ENCODE measurements at places on chromosomes 6 and 20.

DNA sequence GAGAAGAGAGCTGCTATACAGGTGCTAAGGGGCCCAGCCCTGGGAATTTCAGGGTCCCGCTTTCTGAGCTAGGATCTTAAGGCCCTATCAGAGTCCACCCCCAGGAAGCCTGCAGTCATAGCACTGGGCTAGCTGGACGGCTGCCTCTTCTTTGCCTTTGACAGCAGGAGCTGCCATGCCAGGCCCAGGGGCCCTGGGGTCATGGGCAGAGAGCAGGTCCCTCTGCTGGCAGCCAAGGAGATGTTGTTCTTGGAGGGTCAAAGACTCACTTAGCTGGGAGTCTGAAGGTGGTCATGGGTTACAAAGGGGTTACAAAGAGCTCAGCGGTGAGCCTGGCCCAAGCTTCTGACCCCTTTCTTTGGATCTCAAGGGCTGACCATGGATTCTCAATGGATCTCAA lies 52.7 kb downstream of the RPP21 start:
- no peak for DNase-seq

GRCh38 chr6:167829513-167829912 lies 2.8 kb downstream of the AFDN start:
- no peak for DNase-seq

GRCh38 chr20:43751167-43752050 lies 24.6 kb upstream of the GTSF1L start:
- peak; percentile 33 for DNase-seq

GRCh38 chr6:7201732-7202541 lies 94.2 kb downstream of the RREB1 start:
- no peak for DNase-seq

- DNase-seq = no peak
Observed at GRCh38 chr6:170404036-170404435, 97.5 kb downstream of the FAM120B start.

DNA sequence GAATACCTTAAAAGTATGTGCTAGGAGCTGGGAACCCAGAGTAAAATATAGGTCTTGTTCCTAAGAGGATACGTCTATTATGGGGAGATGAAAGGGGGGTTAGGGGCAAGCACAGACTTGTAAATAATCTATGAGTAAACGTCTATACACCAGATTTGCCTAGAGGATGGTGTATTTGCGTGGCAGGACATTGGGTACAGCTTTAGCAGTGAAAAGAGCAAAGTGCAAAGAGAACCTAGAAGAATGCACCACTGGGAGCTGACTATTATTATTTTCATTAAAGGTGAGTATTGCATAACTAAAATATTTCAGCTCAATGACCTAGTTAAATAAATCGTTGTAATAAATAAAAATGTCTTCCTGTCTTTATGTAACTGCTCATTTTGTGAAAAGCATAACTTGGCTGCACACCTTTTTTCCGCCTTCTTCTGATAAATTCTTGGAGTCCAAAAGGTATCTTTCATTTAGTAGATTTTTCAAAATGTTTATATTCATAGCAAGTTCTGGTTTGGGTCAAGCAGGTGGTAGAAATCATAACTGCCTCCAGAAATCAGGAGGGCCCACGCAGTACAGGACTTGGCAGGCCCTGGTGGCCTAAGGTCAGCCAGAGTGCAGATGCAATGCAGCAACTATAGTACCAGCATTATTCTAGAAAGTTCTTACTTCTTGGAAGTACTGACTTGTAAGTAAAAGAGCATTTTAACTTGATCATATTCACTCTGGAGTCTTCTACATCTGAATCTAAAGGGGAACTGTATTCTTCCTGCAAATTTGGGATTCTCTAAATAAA lies 357.2 kb downstream of the PLCB1 start:
- no peak for DNase-seq

DNA sequence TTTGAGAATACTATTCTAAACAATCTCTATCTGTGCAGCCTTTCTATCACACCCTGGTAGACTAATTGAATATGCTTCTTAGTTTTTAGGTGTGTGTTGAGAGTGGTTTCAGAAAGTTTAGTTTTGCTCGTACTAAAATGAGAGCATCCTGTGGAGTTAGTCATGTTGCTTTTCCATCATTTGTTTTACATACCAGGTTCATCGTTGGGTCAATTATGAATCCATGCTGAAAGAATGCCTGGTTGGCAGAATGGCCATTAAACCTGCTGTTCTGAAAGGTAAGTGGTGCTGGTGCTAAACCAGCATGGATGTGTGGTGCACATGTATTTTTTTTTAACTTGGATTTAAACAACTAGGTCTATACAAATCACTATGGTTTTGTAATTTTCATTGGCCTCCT lies 49.3 kb downstream of the CYB5R4 start:
- no peak for DNase-seq

GRCh38 chr6:57305107-57305506 lies 12.3 kb upstream of the PRIM2 start:
- DNase-seq = no peak

GRCh38 chr6:168884050-168884645 lies 369.5 kb downstream of the THBS2 start:
- DNase-seq = no peak

DNA sequence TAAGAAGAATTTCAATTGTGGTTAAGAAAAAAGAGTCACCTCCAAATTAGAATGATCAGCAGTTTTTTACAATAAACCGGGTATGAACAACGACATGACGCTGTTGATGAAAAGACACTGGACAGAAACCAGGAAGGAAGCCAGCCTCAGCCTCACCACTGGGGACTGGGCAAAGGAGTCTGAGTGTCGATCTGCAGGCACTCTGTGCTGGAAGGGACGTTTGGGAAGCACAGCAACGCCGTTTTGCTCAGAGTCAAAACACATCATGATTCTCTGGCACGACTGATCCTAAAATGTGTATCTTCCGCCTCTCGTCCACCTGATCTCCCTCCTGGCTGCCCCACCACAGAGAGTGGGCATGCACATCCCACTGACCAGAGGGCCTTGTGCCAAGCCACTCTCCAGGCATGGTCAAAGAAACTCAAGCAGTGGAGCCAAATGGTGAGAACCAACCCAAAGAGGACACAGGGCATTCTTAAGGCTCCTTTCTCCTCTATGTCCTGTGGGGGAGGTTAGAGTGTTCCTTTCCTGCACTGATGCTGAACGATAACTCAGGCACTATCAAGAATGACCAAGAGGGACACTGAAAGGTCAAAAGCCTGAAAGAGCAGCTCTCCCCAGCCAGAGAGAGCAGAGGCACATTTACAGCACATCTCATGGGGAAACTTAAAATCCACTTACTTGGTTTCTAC lies 68.8 kb downstream of the AGPAT4 start:
- DNase-seq = no peak

DNA sequence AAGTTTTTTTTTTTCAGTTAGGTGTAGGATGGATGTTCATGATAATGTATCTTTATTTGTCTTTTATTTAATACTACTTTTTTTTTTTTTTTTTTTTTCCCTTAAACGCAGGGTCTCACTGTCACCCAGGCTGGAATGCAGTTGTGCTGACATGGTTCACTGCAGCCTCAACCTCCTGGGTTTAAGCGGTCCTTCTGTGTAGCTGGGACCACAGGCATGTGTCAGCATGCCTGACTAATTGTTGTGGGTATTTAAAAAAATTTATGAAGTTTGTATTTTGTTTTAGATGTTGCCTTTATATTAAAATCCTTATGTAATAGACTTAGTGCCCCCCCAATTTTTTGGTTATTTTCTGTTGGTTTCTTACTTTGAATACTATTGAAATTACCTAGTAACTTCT lies 42.6 kb downstream of the NCOA3 start:
- DNase-seq = no peak

- DNase-seq = peak; percentile 76
Observed at GRCh38 chr20:25233016-25233772, 14.7 kb upstream of the PYGB start.

DNA sequence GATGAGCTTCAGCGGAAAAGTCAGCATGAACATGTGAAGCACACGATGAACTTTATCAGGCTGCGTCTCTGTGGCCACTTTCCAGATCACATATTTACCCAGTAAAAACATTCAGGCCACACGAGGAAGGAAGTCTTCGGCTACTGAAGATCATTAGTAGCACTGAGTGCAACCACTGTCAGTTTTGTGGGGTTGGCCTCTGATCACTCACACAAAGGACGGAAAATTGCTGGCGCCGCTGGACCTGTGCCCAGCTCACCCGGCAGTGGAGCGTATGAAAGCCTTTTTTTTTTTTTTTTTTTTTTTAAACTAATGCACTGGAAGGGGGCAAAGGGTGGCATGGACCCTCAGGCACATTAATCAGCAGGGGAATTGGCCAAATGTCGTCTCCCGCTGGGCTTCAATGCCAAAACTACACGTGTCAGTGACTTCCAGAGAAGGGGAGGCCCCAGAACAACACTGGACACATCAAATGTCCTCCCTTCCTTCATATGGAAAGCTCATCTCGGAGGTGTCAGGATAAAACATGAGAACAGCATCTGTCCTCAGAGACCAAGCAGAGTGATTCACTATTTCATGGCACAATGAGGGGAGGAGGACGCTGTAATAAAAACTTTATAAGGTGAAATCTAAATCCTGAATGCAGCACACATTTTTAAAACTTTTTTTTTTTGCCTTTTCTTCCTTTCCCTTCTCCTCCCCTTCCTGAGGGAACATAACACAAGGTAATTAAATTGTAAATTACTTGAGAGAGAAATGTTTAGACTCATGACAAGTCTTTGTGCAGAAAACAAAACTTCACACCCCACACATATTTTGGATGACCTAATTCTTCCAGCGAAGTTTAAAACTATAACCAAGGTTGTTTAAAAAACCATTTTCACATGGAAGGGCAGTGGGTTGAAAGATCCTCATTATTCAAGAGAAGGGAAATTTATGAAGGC lies 223.4 kb downstream of the FOXC1 start:
- no peak for DNase-seq

DNA sequence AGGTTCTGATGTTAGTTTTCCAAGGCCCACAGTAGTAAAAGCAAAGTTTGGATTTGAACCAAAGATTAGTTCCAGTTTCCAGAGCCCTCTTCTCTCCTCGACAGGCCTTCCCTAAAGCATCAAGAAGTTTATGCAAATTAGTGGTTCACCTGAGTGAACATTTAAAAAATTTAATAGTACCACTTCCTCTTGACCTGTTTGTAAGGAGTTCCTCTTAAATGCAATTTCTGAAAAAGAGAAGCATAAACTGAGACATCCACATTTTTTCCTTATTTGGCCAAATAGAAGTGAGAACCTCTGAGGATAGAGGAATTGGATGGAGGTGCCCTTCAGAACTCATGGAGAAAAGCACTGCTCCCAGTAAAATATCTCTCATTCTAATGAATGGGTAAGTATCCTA lies 1.2 kb upstream of the DSE start:
- no peak for DNase-seq

DNA sequence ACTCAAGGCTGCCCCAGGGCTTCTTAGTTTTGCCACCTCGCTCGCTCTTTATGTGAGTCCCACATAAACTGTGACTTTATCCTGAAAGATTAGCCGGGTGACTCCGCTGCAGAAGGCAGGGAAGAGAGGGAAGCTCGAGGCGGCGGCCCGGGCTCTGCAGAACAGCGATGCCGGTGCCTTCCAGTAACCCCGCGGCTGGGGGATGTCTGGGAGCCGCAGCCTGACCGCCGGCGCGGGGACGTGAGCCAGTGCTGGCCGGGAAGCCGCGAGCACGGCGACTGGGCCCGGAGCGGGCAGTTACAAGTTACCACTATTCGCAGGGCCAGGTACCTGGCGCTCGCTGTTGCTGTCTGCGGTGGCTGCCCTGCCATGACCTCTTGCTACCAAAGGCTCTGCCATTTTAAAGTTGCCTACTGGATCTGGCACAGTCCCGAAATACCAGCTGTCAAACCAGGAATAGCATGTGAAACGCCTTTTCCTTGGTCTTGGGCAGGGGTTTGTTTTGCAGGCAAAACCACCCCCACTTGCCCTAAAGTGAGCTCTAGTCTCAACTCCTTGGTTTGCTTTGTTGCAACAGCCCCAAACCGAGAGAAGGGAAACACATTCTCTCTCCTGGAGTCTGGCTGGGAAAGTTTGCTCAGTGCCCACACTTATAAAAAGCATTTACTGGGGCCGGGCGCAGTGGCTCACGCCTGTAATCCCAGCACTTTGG lies 124.0 kb upstream of the SLC2A12 start:
- no peak for DNase-seq

DNA sequence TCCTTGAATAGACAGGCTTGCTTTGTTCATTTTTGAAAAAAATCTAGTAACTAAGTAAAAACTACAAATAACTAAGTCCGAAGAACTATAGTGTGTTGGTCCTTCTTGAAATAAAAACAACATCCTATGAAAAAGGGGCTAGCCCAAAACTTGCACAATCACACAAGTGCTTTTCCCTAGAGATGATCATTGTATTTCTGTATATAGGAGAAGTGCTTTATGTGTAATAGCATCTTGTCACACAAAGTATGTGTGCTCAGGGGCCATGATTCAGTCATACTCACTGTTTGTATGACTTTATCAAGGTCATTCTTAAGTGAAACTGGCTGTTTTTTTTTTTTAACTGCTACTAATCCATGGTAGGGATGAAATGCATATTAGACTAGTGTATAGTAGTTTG lies 179.8 kb downstream of the DTNBP1 start:
- DNase-seq = no peak

DNA sequence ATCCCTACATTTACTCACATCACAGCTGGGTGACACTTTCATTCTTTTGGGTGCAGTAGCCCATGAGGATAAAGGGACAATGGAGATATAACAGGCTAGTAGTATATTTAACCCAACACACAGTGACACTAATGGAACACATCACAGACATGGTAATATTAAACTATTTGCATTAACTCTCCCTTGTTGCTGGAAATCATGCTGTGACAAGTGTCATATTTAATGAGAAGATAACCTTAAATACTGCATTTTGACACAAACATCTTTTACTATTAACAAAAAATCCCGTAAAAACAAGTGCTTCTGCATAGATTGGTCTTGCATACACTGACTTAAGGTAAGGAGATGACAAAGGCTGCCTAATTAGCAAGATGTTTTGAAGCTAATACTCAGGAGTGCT lies 45.5 kb downstream of the CNR1 start:
- no peak for DNase-seq

- no peak for DNase-seq
Observed at GRCh38 chr20:21564127-21564773, 50.4 kb upstream of the NKX2-2 start.

DNA sequence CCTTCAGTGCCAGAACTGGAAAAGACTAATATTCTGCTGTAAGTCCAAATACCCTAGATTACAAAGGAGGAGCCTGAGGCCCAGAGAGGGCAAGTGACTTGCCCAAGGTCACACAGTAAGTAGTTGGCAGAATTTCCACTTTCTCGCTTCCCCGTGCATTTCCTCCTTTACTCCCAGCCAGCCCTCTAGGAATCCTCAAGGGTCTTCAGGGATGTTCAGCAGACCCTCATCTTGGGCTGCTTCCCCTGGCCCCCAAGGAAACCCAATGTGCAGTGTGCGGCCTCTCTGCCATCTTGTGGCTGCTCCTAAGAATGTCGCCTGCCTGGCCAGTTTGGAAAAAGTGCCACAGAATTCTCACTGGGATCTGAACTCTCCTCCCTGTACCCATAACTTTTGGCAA lies 217.7 kb upstream of the LRFN2 start:
- no peak for DNase-seq

- DNase-seq = no peak
Observed at GRCh38 chr20:32477594-32478512, 107.3 kb downstream of the NOL4L start.

Data from fibroblast of the conjunctiva (primary cell).